ENCODE measurements at places on chromosomes 13 and 19.

DNA sequence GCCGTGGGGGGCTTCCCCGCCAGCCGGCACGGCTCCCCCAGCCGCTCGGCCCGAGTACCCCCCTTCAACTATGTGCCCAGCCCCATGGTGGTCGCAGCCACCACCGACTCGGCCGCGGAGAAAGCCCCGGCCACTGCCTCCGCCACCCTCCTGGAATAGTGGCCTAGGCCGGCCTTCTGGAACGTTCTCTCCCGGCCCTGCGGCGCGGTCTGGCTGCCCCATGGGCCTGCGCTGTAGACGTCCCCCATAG is 9.0 kb downstream of the C19orf25 start:
- no peak for DNase-seq

- no peak for DNase-seq
Measured at GRCh38 chr19:10353793-10354391, 14.5 kb upstream of the ICAM3 start.

- no peak for DNase-seq
Measured at GRCh38 chr19:55459950-55460657, 1.3 kb downstream of the ISOC2 start.

GRCh38 chr13:41608111-41608838 is 150.9 kb downstream of the RGCC start:
- DNase-seq = no peak

DNA sequence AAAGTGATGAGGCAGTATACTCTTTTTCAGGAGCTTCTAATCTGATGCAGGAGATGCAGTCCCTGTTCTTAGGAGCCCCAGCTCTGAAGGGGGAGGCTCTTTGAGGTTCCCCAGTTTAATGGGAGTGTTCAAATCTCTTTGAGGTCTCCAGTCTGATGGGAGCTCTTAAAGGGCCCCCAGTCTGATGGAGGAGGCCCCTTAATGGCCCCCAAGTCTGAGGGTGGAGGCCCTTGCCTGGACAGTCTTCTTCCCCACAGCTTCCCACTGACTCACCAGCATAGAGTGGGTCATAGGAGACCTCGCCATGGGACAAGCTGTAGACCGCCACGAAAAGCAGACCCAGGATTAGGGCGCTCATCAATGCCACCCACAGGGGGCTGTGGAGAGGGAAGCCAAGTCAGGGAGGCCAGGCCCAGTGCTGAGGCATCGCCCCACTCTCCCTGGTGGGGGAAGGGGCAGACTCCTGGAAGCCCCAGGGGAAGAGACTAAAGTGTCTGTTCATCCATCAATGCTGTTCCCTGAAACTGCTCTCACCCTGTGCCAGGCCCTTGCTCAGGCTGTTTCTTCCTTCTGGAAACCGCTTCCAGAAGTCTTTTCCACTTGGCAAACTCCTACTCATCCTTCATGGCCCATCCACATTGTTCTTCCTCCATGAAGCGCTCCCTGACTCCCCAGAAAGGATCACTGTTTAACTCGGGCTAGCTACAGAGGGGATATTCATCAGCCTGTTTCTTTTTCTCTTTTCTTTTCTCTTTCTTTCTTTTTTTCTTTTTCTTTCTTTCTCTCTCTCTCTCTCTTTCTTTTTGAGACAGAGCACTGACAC is 2.1 kb downstream of the TM6SF2 start:
- peak; percentile 2 for DNase-seq

- DNase-seq = peak; percentile 34
Measured at GRCh38 chr13:40758811-40759210, 12.2 kb downstream of the MRPS31 start.

DNA sequence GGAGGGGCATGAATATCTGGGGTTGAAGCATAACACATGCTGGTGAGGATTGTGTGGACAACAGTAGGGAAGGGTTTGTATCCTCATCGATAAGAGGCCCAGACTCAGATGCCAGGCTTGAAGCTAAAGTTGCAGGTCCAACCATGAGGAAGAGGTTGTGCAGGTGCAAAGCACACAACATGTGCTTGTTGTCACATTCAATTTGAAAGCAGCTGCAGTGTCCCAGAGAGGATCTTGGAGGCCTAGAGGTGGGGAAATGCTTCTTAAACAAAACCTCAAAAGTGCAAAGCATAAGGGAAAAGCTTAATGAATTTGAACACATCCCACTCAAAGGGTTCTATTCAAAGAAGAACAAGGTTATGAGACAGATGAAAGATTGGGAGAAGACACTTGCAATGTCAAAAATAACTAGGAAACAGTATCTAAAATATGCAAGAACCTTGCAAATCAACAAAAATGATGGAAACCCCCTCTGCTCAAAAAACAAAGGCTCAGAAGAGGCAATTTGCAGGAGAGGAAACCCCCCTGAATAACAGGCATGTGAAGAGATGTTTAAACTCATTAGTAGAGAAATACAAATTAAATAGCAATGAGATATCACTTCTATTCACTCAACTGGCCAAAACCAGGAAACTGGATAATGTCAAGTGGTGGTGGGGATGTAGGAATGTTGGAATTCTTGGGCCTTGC is 187.1 kb downstream of the KATNAL1 start:
- DNase-seq = no peak

GRCh38 chr13:95216182-95216581 is 85.1 kb downstream of the ABCC4 start:
- no peak for DNase-seq

Measured in germinal center (tissue), 1 donor.